ENCODE measurements at places on chromosomes 6 and 20. TPM values are rescaled to one million over a fixed set of nuclear protein-coding genes. Genes with fewer than 3 reads are reported as not detected.

CENPQ gene
- polyA plus RNA-seq: 6.5 TPM

- DNase-seq: no peak
Observed at GRCh38 chr20:44776980-44777379, 31.3 kb downstream of the KCNK15 start.

DNA sequence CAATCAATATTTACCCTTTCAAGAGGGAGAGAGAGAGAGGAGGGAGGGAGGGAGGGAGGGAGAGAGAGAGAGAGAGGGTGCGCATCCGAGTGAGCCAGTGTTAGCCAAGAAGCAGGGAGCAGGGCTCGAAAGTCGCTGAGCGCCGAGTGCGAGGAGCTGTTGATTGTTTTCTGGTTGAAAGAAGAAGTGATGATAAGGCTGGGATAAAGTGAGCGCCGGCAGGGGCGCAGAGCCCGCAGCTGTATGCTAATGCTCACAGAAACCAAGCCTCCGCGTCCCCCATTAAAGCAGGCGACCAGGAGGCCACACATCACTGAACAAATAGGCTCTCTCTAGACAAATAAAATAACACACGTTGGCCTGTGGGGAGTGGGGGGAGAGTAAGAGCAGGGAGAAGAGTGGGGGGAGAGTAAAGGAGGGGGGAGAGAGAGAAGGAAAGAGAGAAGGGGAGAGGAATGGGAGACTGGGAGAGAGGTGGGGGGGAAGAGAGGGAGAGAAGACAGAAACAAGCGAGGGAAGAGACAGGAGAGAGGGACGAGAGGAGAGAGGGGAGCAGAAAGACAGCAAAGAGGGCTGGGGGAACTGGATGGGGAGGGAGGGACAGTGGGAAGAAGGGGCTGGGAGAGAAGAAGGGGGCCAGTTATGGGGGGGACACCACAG, 5.0 kb upstream of the INSM1 start:
- DNase-seq: peak; percentile 55

GRCh38 chr20:13101276-13101675, 92.5 kb downstream of the SPTLC3 start:
- DNase-seq: no peak

GRCh38 chr6:34973547-34974248, 84.6 kb downstream of the ANKS1A start:
- DNase-seq: no peak

FOXA2 gene
- polyA plus RNA-seq: not detected

HEBP2 gene
- polyA plus RNA-seq: 39.5 TPM

Measured in right cardiac atrium (tissue), 5 donors.